ENCODE measurements at places on chromosomes 11 and 22.

DNA sequence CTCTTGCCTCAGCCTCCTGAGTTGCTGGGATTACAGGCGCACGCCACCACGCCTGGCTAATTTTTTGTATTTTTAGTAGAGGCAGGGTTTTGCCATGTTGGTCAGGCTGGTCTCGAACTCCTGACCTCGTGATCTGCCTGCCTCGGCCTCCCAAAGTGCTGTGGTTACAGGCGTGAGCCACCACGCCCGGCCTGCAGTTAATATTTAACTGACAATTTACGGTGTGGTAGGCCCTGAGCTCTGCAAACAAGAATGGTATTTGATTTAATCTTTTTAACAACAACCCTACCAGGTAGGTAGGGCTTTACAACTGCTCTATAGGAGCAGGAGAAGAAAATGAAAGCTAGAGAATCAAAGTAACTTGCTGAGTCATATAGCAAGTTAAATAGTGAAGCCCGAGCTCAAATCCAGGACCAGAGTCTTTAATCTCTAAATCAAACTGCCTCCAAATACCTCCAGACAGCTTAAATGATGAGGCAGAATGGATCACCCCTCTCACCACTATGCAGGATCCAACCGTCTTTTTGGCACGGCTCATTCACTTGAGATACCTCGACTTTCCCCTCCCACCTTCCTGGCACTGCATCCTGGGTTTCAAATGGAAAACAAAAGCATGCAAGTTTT lies 9.4 kb downstream of the UEVLD start:
- no peak for DNase-seq

GRCh38 chr11:125223901-125224361 lies 59.4 kb downstream of the PKNOX2 start:
- DNase-seq = no peak

- DNase-seq = no peak
Measured at GRCh38 chr11:70378506-70379134, 19.7 kb upstream of the CTTN start.

GRCh38 chr11:122883646-122883979 lies 1.1 kb downstream of the JHY start:
- no peak for DNase-seq

DNA sequence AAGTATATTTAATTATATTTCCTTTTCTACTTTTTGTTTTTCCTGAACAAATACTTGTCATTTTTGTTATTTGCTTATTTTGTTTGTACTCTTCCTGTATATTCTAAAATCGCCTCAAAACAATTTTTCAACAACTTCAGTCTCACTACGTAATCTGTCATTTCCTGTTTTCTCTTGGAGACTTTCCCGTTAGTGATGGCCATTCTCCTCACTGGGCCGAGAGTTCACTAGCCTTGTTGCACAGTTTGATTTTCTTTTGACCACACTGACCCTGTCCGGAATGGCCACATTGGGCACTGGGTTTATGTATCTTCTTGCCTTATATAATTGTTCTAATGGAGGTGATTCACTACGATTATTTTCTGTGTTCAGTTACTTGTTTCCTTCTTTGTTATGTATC lies 726.1 kb downstream of the FAM181B start:
- DNase-seq = no peak

DNA sequence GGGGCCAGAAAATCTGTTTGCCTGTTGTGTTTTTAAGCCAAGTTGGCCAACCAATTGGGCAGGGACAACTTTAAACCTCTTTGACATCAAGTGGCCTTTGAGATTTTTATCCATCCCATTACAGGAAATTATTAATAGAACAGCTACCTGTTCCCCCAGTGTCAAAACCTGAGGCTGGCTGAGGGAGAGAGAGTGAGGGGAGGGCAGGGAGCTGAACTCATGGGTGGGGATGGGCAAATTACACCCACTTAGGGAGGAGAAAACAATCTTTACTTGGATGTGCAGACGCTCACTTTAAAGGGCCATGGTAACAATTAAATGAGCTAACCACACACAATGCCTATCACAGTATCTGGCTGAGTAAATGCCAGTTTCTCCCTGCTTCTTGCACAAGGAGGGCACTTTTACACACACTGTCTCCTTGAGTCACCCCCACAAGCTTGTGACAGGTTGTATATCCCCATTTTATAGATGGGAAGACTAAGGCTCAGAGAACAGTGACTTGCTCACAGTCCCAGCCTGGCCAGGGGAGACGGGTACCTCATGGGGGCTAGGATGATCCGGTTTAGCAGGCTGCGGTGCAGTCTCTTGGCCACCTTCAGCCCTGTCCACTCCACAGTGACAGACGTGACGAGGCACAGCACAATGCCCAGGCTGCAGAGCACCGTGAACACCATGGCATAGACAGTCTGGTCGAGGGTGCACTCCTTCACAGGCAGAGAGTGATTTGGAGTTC lies 17.8 kb upstream of the KCNJ11 start:
- DNase-seq = no peak

GRCh38 chr11:78039919-78040671 lies 17.0 kb upstream of the KCTD14 start:
- DNase-seq = peak; percentile 75

- peak; percentile 72 for DNase-seq
Measured at GRCh38 chr11:93005239-93005638, 35.8 kb downstream of the MTNR1B start.

- no peak for DNase-seq
Measured at GRCh38 chr11:100632941-100633452, 54.1 kb upstream of the ARHGAP42 start.

DNA sequence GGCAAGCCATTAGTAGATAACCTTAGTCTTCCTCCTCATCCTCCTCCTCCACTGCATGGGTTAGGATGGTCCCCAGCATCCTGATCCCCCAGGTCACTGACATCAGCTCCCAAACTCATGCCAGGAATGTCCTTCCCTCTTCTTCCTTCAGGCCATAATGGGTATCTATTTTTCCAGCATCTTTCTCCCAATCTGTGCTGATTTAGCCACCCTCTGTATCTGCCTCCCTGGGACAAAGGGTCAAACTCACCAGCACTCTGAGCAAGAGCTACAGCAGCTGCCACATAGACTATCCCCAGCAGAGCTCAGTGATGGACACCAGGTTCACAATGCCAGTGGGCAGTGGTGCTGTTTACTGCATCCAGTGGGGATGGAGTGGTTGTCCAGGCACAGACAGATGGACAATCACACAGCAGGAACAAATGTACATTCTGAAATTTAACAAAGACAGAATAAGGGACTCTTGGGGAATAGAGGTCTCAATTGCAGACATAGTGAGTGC lies 115.2 kb upstream of the TOP3B start:
- no peak for DNase-seq

DNA sequence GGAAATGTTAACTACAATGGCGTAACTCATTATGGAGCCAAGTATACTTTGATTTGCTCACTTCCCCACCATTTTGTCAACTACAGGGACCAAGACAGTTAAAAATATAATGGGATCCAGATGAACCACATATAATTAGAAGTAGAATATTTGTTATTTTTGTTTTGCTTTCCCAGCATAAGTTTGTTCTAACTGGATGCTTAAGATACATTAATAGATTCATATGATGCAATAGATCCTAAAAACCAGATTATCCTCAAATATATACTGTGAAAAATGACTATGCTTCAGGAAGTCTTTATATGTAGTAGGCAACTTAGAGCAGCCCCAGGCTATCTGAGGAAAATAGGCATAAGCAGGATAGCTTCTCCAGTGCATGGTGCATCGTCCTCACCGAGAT lies 38.3 kb downstream of the SESN3 start:
- no peak for DNase-seq

GRCh38 chr11:132423266-132423665 lies 1052.9 kb downstream of the NTM start:
- DNase-seq = no peak

DNA sequence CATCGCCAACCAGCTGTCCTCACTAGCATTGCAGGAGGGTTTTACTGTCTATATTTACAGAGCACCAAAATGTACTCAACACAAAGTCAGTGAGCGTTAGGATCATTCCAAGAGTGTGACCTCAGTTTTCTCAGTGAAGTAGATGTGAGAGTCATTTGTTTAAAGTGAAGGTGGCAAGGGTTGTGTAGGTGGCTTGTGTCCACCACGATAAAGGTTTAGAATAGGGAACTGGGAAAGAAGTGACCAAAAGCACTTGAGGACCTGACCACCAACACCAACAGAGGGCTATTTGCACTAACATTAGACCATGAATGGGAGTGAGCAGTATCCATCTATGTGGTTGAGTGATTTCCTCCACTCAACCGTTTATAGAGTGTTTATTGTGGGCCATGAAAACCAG lies 152.5 kb upstream of the POU2AF2 start:
- DNase-seq = no peak

GRCh38 chr11:134993691-134994243 lies 581.7 kb upstream of the B3GAT1 start:
- no peak for DNase-seq

DNA sequence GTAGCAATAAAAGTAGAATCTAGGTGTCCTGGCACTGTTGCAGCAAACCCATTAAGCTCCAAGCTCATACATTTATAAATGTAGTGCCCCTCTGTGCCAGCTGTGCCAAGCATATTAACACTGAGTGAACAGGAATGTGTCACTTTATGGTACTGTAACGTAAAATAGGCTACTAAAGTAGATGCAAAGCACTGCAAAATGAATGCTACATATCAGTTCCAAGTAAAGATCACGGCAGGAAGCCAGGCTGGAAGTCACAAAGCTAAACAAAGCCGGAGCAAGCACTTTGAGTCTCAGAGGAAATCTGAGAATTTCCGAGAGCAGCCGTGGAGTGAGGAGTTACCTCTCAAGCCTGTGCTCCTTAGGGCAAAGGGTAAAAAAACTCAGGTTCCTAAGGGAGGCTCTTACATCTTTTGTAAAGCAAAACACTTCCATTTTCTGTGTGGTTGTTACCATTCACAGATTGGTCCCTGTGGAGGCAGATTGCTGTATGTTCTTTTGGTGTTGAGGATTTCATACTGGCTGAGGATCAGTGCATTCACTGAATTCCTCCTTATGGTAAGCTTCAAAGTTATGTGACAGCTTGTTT lies 85.7 kb downstream of the WNT11 start:
- DNase-seq = no peak

- DNase-seq = no peak
Measured at GRCh38 chr11:102577723-102578122, 47.2 kb upstream of the MMP7 start.

DNA sequence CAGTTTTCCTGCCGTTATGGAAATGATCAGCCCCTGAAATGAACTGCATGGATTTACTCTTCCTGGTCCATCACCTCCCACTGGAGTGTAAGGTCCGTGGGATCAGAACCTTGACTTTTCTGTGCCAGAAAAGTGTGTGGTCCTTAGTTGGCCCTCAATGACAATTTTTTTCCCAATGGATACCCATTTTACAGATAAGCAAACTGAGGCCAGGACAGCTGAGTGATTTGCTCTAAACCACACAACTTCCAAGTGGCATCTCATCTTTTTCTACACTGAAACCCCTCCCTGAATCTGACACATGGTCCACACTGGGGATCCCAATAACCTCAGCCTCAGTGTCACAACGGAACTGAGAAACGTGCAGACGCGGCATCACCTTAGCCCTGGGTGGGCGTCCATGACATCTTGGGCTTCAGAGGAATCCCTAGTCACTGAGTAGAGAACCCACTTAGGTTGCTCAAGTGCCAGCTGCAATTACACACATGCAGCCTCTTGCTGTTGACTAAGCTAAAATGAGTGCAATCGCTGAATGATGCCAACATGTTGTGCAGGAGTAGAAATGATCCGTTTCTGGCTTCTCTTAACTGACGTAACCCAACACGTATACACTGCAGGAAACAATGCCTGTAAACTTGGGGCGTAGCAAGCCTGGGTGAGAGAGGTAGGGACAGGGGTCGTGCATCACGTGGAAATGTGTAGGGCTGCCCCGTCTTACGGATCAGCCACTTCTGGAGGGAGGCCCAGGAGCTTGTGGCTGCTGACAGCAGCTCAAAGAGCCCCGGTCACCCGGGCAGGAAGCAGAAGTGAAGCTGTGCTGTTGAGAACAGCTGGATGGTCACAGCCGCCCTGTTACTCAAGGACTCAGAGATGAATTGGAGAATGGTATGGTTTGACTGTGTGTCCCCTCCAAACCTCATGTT lies 136.3 kb downstream of the SHANK2 start:
- no peak for DNase-seq

GRCh38 chr11:14538271-14538925 lies 18.2 kb upstream of the PSMA1 start:
- no peak for DNase-seq

GRCh38 chr11:33936725-33937604 lies 45.1 kb upstream of the LMO2 start:
- DNase-seq = peak; percentile 50

GRCh38 chr11:129592191-129592590 lies 216.5 kb downstream of the BARX2 start:
- DNase-seq = no peak

DNA sequence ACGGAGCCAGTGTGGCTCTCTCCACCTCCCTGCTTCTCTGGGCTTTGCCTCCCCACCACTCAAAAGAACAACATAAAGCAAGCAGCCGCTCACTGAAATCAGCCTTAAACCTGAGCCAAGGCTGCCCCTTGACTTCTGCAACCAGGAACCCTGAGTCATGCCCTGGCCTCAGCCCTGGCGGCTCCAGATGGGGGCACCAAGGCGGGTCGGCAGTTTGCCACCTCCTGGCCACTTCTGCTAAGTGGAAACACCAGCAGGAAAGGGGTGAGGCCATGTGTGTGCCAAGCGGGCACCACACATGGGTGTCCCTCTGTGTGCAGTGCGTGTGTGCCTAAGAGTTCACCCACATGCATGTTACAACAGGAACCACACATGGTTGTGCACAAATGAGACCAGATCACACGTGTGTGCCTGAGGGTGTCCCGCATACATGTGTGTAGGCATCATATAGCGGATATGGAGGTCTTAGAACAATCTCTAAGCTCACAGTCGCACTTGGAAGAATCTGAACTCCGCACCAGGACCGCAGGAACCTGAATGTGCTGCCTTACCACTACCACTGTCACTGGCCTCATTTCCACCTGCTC lies 221.2 kb downstream of the MN1 start:
- no peak for DNase-seq

- DNase-seq = peak; percentile 93
Measured at GRCh38 chr22:37121887-37122591, 12.5 kb upstream of the TMPRSS6 start.

GRCh38 chr11:83115551-83115950 lies 41.4 kb upstream of the PCF11 start:
- no peak for DNase-seq

DNA sequence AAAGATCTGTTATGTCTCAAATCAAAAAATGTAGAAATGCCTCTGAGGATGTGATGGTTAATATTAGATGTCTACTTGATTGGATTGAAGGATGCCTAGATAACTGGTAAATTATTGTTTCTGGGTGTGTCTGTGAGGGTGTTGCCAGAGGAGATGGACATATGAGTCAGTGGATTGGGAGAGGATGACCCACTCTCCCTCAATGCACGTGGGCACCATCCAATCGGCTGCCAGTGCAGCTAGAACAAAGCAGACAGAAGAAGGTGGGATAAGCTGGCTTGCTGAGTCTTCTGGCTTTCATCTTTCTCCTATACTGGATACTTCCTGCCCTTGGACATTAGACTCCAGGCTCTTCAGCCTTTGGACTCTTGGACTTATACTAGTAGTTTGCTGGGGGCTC lies 430.3 kb downstream of the SOX6 start:
- DNase-seq = peak; percentile 39

- no peak for DNase-seq
Measured at GRCh38 chr22:47280301-47280700, 517.9 kb downstream of the TBC1D22A start.

Measured in foreskin keratinocyte (primary cell).